AG04449 (cell line): ENCODE measurements at places on chromosomes 13 and 19.
A peak's percentile ranks its signal among the peaks of the same experiment; 100 is the strongest.

DNA sequence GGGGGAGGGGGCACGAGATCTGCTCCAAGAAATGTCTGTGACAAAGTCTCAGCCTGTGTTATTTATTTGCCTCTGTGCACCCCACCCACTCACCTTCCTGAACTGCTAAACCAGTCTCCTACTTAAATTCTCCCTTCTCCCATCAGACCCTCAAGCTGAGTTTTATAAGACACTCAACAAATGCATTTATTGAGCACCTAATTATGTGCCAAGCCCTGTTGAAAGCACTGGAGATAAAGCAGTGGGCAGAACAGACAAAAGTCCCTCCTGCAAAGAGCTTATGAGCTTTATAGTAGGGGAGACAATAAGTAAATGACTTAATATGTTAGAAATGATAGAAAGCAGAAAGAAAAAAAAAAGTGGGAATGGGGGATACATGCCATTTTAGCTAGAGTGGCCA, 3.4 kb upstream of the FAM98C start:
- DNase-seq, result no peak

DNA sequence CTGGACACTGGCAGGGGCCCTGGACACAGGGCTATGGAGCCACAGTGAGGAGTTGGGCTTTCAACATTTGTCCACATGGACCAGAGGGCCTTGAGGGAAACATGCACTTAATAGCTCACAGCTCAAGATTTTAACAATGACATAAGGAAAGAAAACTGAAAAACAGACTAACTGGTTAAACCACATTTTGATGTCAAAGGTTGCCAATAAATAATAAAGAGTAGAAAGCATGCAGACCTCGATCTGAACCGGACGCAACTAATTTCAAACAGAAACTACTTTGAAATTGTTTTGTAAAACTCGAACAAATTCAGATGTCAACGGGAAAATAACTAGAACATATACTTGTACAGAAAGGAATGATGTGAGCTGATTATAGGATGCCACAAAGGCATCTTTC, 15.5 kb upstream of the ZNF888 start:
- DNase-seq, result no peak

GRCh38 chr13:44140888-44141724, 232.5 kb upstream of the SERP2 start:
- DNase-seq, result no peak

- DNase-seq, result no peak
Measured at GRCh38 chr19:39247701-39248664, 673 bp downstream of the IFNL4 start.

- DNase-seq, result peak; percentile 89
Measured at GRCh38 chr19:44626048-44626624, 12.8 kb downstream of the IGSF23 start.
